ENCODE measurements at places on chromosomes 2 and 18. TPM values are rescaled to one million over a fixed set of nuclear protein-coding genes. Genes with fewer than 3 reads are reported as not detected.

Gene FTCDNL1
- 1.3 TPM for total RNA-seq

GRCh38 chr2:67145851-67146250, 251.3 kb upstream of the ETAA1 start:
- DNase-seq, result no peak

DNA sequence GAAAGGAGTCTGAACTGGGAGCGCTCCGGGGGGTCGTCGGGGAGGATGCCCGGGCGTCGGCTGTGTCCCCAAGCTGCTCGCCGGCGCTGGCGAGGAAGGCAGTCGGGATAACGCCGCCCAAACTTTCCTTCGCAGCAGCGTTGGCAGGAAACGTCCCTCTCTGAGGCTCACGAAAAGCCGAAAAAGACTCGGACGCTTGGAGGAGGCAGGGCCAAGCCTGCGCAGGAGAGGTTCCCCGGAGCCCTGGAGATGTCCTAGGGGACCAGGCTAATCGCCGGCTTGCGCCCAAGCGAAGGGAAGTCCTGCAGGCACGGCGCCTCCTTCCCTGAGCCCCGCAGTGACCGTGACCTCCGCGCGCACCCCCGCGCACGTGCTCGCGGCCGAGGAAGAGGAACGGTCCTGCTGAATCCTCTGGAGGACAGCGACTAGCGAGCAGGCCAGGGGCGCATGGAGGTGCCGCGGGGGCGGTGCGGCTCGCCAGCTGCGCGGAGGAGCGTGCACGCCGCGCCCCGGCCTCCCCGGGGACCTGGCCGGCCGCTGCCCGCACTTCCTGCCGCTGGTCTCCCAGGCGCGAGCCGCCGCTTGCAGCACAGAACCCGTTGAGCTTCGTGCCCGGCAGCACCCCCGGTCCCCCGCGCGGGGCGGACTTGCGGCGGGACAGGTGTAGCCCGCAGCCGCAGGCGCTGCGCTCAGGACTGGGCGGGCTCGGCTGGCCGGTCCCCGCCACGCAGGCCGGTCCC, at the start of gene SH3RF3:
Gene SH3RF3 (plus strand): TSS at position 590 of the 740 bp plus-strand sequence.
- DNase-seq, result peak; percentile 44

DNA sequence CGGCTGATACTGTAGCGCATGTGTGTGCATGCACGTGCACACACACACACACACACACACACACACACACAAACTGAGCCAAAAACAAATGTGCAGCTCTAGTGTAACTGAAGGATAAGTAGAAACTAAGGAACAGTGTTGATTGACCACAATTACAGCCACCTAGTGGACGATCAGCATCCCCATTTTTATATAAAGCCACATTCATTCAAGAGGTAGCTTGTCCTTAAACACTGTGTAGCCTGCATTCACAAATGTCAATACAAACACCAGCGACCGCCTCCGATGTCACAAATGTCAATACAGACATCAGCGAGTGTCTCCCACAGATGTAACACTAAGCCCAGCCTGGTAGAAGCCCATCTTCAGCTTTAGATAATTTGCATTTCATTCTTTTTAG, 167.4 kb downstream of the PTGR3 start:
- no peak for DNase-seq

DNA sequence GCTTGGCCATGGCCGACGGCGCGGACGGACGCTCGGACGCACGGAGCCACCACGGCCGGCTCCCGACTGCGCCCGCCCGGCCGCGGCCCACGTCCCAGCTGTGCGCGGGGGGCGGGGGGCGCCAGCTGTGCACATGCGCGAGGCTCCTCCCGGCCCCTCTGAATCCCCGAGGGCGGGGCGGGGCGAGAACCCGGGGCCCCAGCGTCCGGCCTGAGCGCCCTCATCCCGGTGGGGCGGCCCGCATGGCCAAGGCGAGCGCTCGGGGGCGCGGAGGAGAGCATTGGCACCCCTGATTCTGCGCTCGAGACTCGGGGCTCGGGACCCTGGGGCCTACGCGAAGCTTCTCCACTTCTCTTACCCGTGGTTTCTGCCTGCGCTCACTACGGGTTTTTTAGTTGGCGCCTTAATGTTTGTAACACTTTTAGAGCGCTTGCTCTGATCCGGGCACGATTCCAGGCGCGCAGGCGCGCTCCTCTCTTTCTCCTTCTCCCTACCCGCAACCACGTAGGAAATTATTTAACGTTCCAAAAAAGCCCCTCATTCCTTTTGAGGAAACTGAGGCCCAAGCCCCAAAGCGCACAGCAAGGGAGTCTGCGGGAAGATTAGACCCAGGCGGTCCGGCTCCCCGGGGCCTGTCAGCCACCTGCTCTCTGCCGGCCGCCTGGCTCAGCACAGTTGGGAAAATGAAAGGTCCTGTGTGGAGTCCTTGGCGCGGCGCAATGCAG, at the start of gene PXDN:
Gene PXDN (minus strand): TSS at position 70 of the 725 bp plus-strand sequence. CDS start 60 bp downstream, at position 10.
- no peak for DNase-seq

DNA sequence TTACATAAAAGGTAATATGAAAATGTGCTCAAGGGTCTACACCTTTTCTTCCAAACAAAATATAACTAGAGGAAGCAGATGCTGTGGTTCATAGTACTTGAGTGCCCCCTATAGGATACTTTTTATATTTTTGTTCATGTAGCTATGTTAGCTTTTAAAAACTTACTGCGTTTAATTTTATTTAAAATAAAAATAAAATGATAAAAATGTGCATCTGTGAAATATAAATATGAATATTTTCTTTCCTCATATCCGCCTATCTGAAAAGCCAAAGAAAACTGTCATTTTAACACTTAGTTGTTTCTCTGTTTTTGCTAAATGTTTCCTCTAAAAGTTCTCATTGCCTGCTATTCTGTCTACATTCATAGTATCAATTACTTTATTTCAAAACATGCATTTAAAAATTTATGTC, 9.6 kb upstream of the LRP1B start:
- no peak for DNase-seq

- no peak for DNase-seq
Observed at GRCh38 chr2:29951576-29951975, 30.2 kb upstream of the ALK start.

Gene SATB2
- 0.82 TPM for total RNA-seq
